ENCODE measurements at places on chromosomes 12 and 14.

DNA sequence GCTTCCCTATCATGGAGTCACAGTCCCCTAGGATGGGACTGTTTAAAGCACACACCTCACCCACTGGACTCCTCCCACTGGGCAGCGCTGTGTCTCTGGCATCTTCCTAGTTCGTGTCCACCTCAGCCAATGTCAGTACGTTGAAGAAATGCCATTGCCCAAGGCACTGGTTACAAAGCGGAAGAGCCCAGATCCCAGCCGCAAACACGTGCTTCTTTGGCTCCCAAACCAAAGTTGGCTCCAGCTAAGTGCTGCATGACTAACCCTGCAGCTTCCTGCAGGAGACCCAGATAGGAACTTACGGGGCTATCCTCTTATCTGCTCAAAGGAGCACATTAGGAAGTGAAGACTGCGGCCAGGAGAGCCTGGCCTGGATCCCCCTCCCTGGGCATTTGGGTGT is 9.3 kb downstream of the SYNE3 start:
- DNase-seq, result no peak

- DNase-seq, result no peak
Measured at GRCh38 chr14:96001866-96002497, 37.2 kb upstream of the C14orf132 start.

- DNase-seq, result no peak
Measured at GRCh38 chr12:104684884-104685283, 228.1 kb downstream of the CHST11 start.

DNA sequence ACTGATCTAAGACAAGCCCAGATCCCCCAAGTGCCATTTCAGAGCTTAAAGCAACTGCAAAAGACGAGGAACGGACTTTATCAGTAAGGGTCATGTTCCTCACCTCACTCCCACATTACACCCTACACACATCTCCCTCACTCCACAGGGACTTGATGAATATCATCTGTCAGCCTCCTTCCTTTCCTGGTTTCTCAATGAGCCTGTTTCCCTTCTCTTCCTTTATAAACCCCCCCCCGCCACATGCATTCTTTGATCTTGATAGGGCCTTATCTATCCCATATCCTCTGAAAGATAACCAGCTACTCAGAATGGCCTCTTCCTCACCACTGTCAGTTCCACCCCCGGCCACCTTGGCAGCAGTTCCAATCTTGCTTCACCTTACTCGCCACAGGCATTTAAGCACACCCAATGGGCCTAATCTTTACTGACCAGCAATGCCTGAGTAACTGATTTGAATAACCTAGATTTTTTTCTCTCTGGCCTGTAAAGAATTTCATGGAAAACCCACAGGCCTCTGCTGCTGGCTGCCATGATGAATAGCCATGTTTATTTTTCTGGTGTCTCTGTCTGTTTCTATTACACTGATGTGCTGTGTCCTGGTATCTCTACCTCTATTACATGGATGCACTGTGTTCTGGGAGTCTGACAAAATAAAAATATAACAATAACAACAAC is 138.7 kb downstream of the PHLDA1 start:
- no peak for DNase-seq

GRCh38 chr12:1619587-1619986 is 9.4 kb upstream of the WNT5B start:
- DNase-seq, result no peak

DNA sequence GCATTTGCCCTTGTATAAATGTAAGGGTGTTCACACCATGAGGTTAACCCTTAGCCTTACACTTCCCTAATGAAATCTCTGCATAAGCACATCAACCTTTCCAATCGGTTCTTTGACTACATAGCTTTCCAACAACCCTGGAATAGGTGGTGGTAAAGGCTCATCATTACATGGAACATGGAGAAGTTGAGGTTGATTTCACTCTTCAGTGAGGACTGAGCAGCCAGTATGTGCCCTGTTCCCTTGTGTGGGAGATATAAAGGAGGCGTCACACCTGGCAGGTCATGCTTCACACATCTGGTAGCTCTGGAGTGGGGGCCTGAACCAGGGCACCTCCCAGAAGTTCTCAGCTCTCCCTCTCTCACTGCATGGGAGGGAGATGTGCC is 21.7 kb upstream of the JPH4 start:
- no peak for DNase-seq

Data from GM19239 (cell line).